ENCODE measurements at places on chromosomes 16 and 17.
A peak's percentile ranks its signal among the peaks of the same experiment; 100 is the strongest.

DNA sequence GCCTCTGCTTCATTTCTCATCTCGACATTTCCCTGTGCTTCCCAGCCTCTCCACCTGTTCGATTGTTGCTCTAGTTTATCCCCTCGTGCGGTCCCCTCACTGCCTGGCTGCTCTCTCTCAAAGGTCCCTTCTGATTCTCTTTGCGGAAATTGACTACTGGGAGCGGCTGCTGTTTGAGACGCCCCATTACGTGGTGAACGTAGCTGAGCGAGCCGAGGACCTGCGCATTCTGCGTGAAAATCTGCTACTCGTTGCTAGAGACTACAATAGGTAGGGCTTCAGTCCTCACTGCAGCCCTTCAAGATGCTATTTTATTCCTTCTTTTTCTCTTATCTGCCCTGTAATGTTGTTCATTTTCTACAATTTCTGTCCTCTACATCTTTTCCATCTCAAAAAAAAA is 39.4 kb downstream of the DNAH2 start:
- no peak for DNase-seq

DNA sequence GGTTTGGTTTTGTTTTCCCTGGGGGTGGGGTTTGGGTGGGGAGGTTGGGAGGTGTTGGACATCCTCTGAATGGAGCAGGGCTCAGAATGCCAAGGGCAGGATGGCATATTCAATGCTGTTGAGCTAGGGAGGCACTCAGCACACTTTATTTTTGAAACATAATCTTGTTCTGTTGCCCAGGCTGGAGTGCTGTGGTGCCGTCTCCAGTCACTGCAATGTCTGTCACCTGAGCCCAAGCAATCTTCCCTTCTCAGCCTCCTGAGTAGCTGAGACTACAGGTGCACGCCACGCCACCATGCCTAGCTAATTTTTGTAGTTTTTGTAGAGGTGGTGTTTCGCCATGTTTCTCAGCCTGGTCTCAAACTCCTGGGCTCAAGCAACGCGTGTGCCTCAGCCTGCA is 186.1 kb downstream of the RPTOR start:
- no peak for DNase-seq

DNA sequence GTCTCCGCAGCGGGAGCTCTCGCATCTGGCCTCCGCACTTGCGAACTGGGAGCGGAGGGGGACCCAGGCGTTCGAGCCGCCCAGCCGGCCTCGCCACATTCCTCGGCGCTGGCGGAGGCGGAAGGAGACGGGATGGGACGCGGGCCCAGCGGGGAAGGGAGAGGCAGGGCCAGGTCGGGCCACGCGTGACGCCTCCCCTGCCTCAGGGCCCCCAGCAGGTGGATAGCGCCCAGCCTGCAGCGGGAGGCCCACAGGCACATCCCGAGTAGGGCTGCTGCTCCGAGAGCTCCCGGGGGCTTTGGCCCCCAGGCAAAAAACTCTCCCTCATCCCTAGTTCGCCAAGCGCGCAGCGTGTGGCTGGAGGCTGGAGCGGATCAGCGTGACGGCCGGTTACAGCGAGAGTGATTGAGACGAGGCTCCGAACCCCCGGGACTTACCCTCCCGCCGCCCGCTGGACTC is 800 bp downstream of the PLEKHH3 start:
- DNase-seq: no peak

DNA sequence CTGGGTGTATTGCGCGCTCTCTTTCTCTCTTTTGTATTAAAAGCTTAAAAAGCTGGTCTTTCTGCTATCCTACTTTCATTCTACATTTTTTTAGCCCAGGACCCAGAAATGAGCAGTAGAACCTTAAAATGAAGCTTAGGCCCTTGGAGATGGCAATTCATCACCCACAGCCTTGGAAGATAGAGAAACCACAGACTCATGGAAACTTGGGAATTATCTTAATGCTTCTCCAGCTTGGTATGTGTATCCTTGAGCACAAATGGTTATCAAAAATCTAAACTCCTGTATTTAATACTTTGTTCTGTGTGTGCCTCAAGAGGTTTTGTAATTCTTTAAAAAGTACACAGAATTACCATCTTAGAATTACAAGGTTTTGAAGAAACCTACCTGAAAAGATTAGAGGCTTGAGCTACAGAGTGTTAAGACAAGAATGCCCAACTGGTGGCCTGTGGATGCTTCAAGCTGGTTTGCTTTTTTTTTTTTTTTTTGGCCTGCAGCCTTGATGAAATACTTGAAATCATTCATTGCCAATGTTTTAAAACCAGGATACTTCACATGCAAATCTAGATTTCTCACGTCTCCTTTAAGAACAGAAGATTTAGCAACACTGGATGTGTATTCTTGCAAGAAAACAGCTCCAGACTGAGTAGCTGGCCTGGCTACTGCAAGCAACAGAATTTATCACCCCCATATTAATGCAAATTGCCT is 105.0 kb downstream of the XYLT1 start:
- DNase-seq: no peak

GRCh38 chr17:15900871-15901270 is 44.1 kb upstream of the ADORA2B start:
- DNase-seq: no peak

DNA sequence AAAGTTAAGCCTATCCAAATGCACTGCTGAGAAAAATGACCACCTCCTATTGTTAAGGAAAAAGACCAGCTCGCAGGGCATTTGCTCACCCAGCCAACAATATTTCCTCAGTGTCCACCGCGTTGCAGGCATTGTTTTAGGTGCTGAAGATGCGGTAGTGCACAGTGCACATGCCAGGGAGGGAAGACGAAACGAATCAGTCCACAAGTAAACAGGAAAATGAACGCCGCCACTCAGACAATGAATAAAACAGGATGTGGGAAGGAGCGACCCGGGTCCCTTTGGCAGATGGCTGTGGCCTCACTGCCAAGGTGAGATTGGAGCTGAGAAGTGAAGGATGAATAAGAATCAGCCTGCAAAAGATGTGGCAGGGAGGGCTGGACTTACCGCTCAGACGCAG is 249.2 kb downstream of the FOXL1 start:
- no peak for DNase-seq

- DNase-seq: no peak
Observed at GRCh38 chr16:74651841-74652240, 14.8 kb downstream of the RFWD3 start.

DNA sequence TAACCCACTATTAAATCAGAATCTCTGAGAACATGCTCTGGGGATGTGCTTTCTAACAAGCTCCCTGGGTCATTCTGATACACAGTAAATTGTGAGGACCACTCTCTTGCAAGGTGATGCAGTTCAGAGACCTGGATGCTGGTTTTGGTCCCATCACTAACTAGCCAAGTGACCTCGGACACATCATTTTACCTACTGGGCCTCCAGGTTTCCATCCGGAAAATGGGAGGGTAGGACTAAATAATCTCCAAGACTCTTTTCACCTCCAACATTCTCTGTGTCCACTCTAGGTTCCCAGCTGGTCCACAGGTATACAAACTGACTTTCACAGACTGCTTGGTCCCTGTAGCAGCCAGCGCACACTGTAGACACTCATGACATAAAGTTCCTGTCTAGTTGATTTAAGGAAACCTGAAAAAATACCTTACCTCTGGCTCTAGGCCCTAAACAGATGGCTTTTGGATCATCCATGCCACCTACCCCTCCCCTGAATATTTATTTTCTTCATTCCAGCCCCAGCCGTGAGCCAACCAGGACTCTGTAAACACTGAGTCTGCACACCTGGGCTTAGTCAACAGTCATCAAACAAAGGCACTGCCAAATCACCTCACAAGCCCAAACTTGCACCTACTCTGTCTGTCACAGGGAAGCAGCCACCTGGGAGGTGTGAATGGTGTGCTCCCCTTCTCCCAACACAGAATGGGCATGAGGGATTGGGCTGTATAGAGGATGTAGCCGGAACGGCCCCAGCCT is 51.3 kb upstream of the MRPS23 start:
- DNase-seq: no peak

GRCh38 chr17:29181226-29181625 is 1.0 kb upstream of the MYO18A start:
- DNase-seq: no peak

DNA sequence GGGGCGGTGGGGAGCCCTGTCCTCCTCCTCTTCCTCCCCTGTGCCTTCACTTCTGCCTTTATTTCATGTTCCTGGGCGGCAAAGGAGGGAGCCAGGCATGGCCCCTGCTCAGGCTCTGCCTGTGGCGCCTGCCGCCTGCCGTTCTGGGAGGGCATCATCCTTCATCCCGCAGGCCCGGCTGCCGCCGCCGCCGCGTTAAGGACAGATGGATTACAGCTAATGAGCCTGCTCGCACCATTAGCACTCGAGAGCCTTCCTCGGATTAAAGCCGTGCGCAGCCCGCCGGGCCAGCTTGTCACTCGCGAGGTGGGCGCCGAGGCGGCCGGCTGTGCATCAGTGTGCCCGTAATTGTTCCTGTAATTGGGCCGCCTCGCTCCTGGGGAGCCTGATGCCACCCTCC is 127.7 kb upstream of the GSE1 start:
- no peak for DNase-seq

- no peak for DNase-seq
Observed at GRCh38 chr17:44029736-44030135, 15.0 kb upstream of the TMEM101 start.

GRCh38 chr17:53934931-53935330 is 112.2 kb downstream of the KIF2B start:
- DNase-seq: no peak

- DNase-seq: no peak
Observed at GRCh38 chr16:22844416-22844815, 30.5 kb downstream of the HS3ST2 start.

DNA sequence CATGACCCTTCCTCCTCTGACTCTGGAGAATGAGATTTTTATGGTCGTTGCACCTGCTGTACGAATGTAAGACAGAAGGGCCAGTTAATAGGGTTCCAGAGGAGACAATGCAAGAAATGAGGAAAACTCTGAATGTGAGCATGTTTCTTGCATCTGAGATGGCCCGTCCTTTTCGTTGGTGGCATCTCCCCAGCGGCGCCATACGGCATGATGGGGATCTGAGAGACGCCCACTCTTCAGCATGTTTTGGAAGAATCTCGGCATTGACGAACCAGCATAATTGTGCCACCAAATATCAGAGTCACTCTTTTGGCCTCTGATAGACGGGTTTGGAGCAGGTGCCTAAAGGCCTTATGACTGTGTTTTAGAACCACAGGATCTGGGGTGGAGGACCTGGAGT is 126.5 kb upstream of the RCVRN start:
- DNase-seq: no peak

DNA sequence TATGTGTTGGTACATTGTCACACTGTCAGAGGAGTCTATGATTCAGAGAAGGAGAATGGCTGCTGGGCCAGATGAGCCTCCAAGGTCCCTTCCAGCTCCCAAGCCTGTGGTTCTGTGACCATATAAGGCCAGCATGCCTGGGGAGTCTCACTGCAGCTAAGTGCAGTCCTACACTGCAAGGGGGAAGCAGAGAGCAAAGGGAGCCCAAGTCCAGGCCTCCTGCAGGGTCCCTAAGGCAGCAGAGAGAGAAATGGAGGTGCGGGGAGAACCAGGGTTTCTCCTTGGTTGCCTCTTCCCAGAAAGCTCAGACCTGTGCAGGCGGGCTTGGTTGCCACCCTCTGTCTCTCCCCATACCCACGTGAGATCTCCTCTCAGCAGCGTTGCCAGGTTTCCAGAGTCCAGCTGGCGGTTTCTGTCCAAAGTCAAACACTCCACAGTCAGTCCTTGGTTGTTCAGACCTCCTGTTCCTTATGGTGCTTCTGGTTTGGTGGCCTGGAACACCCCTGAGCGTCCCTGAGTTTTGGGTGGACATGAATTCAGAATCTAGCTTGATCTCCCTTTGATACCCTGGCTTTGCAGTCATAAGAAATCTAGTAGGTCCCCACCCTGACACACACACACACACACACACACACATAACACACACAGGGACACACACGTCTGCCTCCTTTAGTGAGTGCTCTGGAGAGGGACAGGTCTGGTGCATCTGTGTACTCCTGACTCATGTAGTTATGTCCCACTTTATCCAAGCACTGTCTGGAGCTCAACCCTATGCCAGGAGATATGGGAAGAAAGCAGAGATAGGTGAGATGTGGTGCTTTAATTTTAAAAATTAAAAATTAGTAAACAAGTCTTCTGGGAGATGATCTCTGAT is 78.8 kb downstream of the GNAO1 start:
- no peak for DNase-seq

GRCh38 chr17:18158022-18158600 is 25.5 kb upstream of the ALKBH5 start:
- DNase-seq: peak; percentile 95

GRCh38 chr16:55120826-55121225 is 190.2 kb downstream of the IRX5 start:
- no peak for DNase-seq

GRCh38 chr16:17339764-17340541 is 130.8 kb downstream of the XYLT1 start:
- no peak for DNase-seq

DNA sequence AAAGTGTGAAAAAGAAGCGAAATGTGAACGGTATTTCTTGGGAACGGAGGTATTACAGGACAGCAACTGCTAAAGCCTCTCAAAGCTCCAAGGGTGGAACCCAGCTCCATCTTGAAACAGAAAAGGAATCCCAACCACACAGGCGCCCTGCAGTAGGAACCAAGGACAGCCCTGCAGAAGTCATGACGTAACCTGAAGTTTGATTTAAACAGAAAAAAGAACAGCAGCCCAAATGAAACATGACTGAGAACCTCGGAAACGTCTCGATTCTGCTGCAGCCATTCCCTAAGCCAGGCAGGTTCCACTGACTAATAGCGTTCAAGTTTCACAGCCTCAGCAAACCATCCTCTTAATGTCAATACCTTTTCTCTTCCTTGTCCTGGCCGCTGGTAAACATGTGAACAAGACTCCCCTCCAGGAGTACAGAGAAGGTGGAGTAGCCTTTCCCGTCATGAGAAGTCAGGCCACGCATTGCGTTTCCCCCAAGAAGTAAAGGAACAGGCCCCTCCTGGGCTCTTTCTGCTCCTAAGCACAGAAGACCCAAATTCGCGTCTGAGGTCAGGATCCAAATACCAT is 20.1 kb downstream of the SIAH1 start:
- no peak for DNase-seq

DNA sequence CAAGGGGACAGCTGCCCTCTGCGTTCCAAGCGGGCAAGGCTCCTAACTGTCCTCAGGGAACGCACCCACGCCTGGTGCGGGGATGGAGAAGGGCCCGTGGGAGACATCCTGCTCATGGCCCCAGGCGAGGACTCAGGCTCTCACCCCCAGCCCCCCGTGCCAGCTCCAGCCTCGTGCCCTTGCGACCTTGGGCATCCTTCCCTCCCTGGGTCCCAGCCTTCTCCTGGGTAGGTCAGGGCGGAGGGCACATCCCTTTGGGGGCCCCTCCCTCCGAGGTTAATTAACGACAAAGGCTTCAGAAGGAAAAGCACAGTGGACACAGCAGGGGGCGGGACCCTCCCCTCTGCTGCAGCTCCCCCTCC is 3.0 kb downstream of the PGAP6 start:
- no peak for DNase-seq

GRCh38 chr17:78159575-78160158 is 8.7 kb upstream of the SYNGR2 start:
- DNase-seq: no peak

DNA sequence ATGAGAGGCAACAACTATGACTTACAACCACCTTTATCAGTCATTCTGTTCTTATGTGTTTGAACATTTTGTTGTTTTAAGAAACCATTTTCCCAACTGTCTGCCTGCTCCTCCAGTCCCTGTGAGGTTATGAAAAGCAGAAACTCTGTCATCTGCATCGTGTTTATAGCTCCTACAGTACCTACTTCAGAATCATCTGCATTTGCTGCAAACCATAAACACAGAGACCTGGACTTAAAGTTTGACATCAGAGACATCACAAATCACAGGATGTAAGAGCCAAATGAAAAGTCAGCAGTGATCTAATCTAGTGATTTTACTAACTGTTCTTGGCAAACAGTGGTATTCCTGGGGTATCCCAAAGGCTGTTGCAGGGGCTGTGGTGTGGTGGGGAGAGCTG is 55.2 kb downstream of the CDH11 start:
- no peak for DNase-seq

Measured in stimulated activated CD8-positive, alpha-beta memory T cell treated with anti-CD3 and anti-CD28 coated beads, Interleukin-7, amount 100 ng/mL, for 48 hours (primary cell).